ENCODE measurements at places on chromosomes 16 and 17. TPM values are rescaled to one million over a fixed set of nuclear protein-coding genes. Genes with fewer than 3 reads are reported as not detected.

The ASPA gene
- total RNA-seq, result not detected

GRCh38 chr17:21843951-21844590 lies 151.7 kb downstream of the KCNJ18 start:
- no peaks in the 10 kb centered on the region for H3K4me1 ChIP-seq
- no peak overlapping the region for H3K4me3 ChIP-seq
- H3K36me3 ChIP-seq, result no peaks in the 10 kb centered on the region
- H3K27me3 ChIP-seq, result no peaks in the 10 kb centered on the region
- no peak overlapping the region for H3K27ac ChIP-seq

GRCh38 chr17:78940708-78941107 lies 15.5 kb upstream of the TIMP2 start:
- peak; percentile 50 for DNase-seq
- no peaks in the 10 kb centered on the region for H3K36me3 ChIP-seq
- 0 out of 2 replicates have a peak, but pooled peaks cover 2% of the 10 kb centered on the region for H3K4me1 ChIP-seq

GRCh38 chr17:50289278-50289677 lies 15.0 kb downstream of the TMEM92 start:
- no peak for DNase-seq
- no peaks in the 10 kb centered on the region for H3K36me3 ChIP-seq
- H3K4me1 ChIP-seq, result peaks cover 10% of the 10 kb centered on the region
- H3K27me3 ChIP-seq, result peaks cover 14% of the 10 kb centered on the region
- no peak overlapping the region for H3K4me3 ChIP-seq

DNA sequence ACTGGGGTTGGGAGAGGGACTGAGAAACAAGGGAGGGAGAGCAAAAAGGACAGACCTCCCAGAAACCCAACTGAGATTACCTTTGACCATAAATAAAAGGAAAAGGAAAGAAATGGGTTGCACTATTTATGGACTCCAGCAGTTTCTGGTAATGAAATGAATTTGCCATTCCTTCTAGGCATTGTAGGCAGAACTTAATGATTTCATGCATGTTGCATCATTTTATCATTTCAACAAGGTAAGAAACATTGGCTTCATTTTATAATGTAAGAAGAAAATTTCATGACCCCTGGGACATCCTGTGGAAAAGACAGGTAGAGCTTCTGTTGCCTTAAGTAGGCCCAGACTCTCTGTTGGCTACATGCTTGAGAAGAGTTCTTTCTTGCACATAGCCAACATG lies 8.2 kb upstream of the CDYL2 start:
- no peak overlapping the region for H3K4me3 ChIP-seq
- DNase-seq, result no peak
- H3K27ac ChIP-seq, result no peak overlapping the region
- H3K36me3 ChIP-seq, result no peaks in the 10 kb centered on the region
- H3K27me3 ChIP-seq, result no peaks in the 10 kb centered on the region

DNA sequence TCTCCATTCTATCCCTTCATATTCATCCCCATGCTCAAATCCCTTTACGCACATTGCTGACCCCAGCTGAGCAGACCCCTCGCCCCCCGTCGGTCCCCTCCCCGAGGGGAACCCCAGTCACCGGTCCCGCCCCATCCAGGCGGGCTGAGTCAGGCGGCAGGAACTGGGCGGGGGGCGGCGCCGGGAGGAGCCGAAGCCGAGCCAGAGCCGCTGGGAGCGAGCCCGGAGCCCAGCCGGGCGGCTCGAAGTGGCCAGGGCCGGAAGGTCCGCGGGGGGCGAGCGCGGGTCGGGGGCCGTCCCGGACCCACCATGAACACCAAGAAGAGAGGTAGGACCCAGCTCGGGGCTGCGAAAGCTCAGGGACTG lies 8.6 kb downstream of the RIPOR1 start:
- no peak overlapping the region for H3K27ac ChIP-seq
- no peaks in the 10 kb centered on the region for H3K27me3 ChIP-seq
- DNase-seq, result no peak
- H3K4me1 ChIP-seq, result peaks cover 25% of the 10 kb centered on the region

The RASL10B gene
- 11.0 TPM for total RNA-seq

The MBTPS1 gene
- total RNA-seq, result 56.7 TPM

DNA sequence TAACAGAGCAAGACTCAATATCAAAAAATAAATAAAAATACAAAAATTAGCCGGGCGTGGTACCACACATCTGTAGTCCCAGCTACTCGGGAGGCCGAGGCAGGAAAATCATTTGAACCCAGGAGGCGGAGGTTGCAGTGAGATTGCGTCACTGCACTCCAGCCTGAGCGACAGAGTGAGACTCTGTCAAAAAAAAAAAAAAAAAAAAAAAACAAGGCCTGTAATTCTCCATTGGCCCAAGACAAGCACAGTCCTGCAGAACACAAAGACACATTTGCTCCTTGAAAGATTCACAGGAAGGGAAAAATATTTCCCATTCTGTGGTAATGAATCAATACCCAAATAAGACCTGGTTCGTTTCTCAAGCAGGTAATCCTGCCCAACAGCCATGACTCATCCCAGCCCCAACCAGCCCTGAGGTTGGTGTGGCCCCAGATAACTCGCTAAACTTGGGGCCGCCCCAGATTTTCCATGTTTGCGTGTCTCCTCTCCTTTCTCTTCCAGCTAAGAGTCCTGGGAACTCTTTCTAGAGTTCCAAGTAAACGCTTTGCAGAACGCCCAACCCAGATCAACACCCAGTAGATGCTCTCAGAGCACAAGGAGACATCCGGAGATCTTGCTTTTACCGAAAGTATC lies 40.3 kb upstream of the SNN start:
- no peaks in the 10 kb centered on the region for H3K27me3 ChIP-seq
- no peak overlapping the region for H3K27ac ChIP-seq
- H3K4me3 ChIP-seq, result no peak overlapping the region
- peaks cover 60% of the 10 kb centered on the region for H3K4me1 ChIP-seq
- no peak for DNase-seq

GRCh38 chr16:17476414-17477259 lies 5.9 kb upstream of the XYLT1 start:
- no peaks in the 10 kb centered on the region for H3K36me3 ChIP-seq
- no peak overlapping the region for H3K4me3 ChIP-seq
- H3K27ac ChIP-seq, result no peak overlapping the region
- peak; percentile 58 for DNase-seq
- no peaks in the 10 kb centered on the region for H3K4me1 ChIP-seq

The GJD3 gene
- not detected for total RNA-seq

The KRTAP9-8 gene
- total RNA-seq, result not detected

DNA sequence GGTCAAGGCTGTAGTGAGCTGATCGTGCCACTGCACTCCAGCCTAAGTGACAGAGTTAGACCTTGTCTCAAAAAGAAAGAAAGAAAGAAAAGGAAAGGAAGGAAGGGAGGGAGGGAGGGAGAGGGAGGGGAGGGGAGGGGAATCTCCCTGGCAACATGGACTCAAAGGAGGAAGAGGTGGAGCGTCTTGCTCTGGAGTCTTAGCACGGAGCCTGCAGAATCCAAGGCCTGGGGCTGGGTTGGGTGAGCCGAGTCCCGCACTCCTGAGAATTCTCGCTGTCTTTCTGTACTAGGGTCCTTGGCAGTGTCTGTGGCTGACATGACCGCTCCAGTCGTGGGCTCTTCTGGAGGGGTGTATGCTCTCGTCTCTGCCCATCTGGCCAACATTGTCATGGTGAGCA lies 36.9 kb downstream of the C17orf75 start:
- H3K27ac ChIP-seq, result no peak overlapping the region
- no peak overlapping the region for H3K4me3 ChIP-seq
- no peaks in the 10 kb centered on the region for H3K36me3 ChIP-seq
- peaks cover 36% of the 10 kb centered on the region for H3K4me1 ChIP-seq
- no peak for DNase-seq

DNA sequence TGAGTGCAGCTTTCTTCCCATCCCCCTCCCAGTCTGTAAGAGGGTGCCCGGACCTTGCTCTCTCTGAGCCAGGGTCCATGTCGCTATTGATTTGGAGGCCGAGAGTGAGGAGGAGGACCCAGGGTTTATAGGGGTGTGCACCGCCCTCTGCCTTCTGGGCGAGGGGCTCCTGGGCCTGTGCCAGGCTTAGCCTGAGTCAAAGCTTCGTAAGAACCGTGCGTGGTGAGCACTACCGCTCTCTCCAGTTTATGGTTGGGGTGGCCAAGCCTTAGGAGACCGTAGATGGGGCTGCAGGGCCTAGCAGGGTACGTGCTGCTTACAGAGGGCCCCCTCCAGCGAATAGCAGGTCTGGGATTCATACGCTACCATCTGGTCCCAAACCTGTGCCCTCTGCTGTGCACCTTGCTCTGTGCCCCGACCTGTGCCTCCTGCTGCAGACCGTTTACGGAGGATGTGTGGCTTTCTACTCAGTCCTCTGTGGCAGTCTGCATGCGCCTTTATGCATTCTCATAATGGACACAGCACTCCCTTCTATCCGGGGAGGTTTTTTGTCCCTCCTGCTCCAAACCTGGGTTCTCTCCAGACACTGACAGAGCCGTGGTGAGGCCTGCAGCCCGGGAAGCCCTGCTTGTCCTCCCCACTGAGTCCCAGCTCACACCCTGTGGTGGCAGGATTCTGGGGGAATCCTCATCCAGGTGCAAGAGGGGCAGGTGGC lies 54.7 kb downstream of the PGS1 start:
- peak overlapping the region; percentile 39 for H3K4me3 ChIP-seq
- DNase-seq, result peak; percentile 62
- peaks cover 2% of the 10 kb centered on the region for H3K36me3 ChIP-seq
- peak overlapping the region; percentile 26 for H3K27ac ChIP-seq

DNA sequence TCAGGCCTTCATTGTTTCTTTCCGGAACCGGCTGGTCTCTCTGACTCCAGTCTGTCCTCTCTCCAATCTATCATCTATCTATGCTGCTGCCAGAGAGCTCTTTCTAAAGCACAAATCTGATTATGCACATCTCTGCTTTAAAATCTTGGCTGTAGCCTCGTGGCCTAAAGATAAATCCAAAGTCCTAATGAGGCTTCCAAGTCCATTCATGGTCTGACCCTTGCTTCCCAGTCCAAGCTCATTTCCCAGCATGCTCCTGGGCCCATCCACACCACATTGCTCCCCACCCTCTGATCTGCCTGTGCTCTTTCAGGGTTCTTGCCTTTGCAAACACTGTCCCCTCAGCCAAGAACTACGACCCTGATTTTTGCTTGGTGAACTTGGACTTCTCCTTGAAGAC lies 21.5 kb upstream of the PHB1 start:
- DNase-seq, result no peak
- no peak overlapping the region for H3K27ac ChIP-seq
- H3K36me3 ChIP-seq, result no peaks in the 10 kb centered on the region
- no peak overlapping the region for H3K4me3 ChIP-seq

DNA sequence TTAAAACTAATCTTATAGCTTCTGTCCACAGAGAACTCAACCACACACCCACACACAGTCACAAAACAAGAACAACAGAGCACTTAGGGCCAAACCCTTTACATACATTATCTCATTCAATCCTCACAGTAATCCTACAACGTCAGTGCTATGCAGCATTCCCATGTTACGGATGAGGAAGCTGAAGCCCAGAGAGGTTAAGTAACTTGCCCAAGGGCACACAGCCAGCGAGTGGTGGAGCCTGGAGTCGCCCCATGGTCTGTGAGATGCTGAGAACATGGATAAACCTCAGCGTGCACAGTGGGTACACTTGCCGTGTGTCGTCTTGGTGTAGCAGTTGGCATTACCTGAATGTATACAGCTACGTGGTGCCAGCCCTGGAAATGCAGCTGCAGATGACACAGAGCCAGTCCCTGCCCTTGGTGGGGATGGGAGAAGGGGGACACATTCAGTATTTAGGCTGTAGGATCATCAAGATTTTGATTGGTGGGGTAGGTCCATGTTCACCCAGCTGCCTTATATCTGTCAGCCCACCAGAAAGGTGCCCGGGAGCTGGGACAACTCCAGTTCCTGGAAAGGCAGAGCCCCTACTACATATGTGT lies 177.0 kb downstream of the IRF8 start:
- no peaks in the 10 kb centered on the region for H3K36me3 ChIP-seq
- no peak overlapping the region for H3K27ac ChIP-seq
- no peak for DNase-seq

GRCh38 chr17:50072925-50073324 lies 17.0 kb downstream of the ITGA3 start:
- H3K27me3 ChIP-seq, result no peaks in the 10 kb centered on the region
- no peaks in the 10 kb centered on the region for H3K36me3 ChIP-seq
- H3K4me3 ChIP-seq, result no peak overlapping the region
- no peak for DNase-seq

- no peaks in the 10 kb centered on the region for H3K27me3 ChIP-seq
- H3K27ac ChIP-seq, result no peak overlapping the region
- peaks cover 69% of the 10 kb centered on the region for H3K4me1 ChIP-seq
- H3K36me3 ChIP-seq, result no peaks in the 10 kb centered on the region
- DNase-seq, result no peak
Measured at GRCh38 chr17:59627770-59628171, 8.1 kb downstream of the CLTC start.

- H3K36me3 ChIP-seq, result no peaks in the 10 kb centered on the region
- H3K4me1 ChIP-seq, result peaks cover 15% of the 10 kb centered on the region
- DNase-seq, result no peak
- H3K4me3 ChIP-seq, result peak overlapping the region; percentile 75
- peaks cover 4% of the 10 kb centered on the region for H3K27me3 ChIP-seq
- H3K27ac ChIP-seq, result peak overlapping the region; percentile 76
Measured at GRCh38 chr16:4182581-4183236, 59.2 kb downstream of the SRL start.

The FMNL1 gene
- 0.53 TPM for total RNA-seq

DNA sequence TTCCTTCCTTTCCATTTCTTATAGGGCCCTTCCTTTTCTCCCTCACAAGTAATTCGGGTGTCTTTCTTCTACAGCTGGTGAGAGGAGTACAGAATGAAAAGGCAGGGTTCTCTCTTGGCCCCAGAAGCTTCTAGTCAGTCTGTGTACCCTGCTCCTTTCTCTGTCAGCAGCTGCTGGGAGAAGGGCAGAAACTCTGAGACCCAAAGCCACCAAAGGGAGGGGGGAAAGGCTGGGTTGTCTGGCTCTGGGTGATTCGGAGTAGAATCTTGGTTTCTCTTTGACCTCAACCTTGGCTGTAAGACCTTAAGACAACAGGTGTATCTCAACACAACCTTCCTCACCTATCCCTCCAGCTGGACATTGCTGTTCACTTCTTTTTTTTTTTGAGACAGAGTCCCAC lies 3.3 kb upstream of the NR1D1 start:
- peak overlapping the region; percentile 16 for H3K27ac ChIP-seq
- no peak for DNase-seq
- H3K4me3 ChIP-seq, result no peak overlapping the region
- peaks cover 96% of the 10 kb centered on the region for H3K4me1 ChIP-seq

DNA sequence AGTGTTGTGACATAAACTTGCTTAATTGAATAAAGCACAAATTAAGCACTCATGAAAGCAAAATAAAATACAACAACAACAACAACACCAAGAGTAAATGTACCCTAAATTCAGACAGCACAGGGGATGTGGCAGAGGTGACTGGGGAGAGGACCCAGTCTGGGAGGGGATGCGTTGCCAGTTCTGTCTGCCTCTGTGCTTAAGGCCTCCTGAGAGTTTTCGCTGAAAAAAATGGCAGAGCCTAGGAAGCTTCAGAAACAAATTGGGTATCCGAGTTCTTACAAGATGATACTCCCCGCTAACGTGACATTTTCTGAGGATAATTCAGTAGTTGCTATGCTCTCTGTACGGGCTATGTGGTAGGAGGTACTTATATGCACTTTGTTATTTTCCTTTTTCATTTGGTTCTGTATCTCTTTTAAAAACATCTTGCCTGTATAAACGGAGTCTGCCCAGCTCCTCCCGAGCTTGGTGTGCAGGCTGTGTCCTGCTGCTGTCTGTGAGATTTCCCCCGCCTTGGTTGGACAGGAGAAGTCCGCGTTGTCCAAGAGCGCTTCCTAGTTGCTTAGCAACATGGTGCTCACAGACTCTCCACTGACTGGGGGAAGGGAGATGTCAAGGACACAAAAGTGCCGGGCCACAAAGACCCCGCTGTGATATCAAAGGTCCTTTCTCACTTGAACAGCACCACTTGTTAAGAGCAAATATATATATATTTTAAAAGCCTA lies 134.2 kb upstream of the CPHXL start:
- H3K27ac ChIP-seq, result no peak overlapping the region
- H3K27me3 ChIP-seq, result 0 out of 3 replicates have a peak, but pooled peaks cover 2% of the 10 kb centered on the region
- peak; percentile 21 for DNase-seq

All from HepG2 (cell line).